CD4-positive, alpha-beta T cell treated with Interleukin-17A for 1 hour (primary cell): ENCODE measurements at places on chromosomes 11 and 22.

DNA sequence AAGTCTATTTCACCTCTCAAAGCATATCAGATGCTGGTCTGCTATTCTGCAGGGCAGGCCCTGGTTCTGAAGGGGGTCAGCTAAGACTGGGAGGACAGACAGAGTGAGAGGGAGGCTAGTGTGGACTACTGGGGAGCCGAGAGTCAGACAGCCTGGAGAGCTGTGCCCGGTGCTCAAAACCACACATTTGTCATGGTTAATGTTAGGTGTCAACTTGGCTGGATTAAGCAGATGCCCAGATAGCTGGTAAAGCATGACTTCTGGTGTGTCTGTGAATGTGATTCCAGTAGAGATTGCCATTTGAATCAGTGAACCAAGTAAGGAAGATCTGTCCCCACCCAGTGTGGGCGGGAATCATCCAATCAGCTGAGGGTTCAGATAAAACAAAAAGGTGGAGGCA lies 102.6 kb downstream of the SNX19 start:
- no peak for DNase-seq

- no peak for DNase-seq
These were observed 50.5 kb upstream of the WNT7B start for GRCh38 chr22:46027211-46028105.

- no peak for DNase-seq
These were observed 8.2 kb upstream of the SLC37A4 start for GRCh38 chr11:119038884-119039283.

DNA sequence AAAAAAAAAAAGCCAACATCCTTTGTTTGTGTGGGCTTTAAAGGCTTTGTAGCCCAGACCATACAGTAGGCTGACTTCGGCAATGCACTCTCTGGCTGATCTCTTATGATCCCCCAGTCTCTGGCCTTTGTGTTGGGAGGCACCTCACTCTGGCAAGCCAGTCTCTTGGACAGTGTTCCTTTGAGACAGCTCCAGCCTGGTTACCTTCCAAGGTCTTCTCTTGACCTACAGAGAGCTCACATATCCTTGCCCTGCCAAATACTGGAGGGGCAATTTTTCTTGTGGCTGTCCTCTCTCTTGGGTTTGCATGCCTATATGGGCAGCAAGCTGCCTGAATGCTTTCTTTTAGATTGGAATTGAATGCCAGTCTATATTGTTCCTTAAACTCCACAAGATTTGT lies 69.8 kb downstream of the SESN3 start:
- no peak for DNase-seq

- DNase-seq, result no peak
These were observed 1.3 kb upstream of the TMEM25 start for GRCh38 chr11:118529584-118530175.
